ENCODE measurements at places on chromosomes 6 and 20.

DNA sequence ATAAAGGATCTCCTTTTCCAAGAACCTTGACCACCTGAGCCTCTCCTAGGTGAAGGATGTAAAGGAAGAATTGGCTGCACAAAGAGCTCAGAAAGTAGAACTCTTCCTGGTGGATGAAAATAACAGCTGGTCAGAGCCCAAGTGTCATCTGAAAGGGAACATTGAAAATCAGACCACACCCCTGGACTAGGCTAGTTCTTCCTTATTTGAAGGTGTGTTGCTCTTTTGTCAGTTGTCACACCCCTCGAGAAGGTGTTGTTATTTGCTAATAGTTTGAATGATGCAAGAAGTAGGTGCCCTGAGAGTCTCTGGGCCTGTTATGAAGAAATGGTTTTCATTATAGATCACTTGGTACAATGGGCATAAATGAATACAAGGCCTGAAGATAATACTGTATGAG is 31.1 kb downstream of the NHLRC1 start:
- DNase-seq, result no peak

DNA sequence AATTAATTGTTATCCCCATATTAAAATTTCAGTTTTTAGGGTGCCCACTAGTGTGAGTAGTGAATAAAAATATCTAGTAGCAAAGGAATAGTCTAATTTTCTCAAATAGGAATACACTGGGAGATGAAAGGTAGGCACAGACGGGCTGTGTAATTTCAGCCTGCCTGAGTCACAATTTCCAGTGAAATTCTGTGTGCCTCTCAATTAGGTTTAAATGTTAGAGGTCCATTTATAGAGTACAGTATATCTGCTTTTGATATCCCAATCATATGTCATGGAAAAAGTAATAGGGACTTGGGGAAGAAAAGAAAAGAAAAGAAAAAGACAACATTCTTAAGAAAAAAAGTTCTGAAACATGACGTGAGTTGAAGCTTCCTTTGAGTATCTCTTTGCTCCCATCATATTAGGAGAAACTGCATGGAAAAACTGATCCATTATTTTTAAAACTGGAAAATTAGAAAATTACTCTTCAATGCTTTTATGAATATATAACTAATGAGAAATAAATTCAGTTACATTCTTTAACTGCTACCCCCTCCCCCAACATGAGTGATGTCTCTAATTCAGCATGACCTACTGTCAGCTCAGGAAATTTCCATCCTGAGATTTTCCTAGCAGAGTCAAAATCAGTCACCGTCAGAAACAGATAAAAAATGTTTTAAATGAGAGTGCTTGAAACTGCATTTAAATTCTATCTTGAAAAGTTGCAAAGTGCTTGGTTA is 473.8 kb upstream of the HSF2 start:
- DNase-seq, result no peak

GRCh38 chr6:33273924-33274902 is 2.3 kb downstream of the RPS18 start:
- no peak for DNase-seq

DNA sequence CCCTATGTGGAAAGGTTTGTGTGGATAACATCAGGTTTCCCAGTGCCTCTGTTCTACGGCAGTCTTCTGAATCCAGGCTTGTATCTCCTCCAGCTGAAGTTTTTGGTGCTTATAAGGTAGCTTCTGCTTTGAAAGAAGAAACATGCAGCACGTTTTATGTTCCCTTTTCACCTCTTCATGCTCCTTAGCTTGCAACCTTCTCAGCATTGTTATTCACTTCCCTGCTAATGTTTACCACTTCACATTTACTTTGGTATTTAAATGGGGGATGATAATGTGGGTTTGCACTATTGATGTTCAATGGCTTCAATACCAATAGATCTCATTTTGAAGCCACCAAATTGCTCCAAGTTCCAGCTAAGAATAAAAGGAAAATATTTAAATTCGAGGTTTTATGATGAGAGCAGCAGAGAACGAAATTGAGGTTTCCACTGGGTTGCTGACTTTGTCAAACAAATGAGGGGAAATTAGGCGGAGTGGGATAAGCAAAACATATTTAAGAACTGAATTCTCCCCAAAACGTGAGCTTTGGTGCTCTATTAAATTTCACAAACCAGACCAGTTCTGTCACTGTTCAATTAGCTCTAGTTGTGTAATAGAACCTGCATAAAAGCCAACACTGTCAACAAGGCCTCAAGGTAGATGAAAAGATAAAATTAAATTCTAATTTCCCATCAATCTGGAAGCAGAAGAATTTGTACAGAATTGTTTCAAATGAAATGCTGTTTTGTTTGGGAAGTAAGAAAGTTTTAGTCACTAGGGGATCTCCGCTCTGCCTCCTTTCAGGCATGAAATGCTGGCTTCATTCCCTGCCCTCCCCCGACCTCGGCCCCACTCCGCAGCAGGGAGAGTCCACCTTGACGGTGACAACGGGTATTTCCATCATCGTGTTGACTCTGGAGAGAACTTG is 1.4 kb downstream of the IL22RA2 start:
- DNase-seq, result no peak

DNA sequence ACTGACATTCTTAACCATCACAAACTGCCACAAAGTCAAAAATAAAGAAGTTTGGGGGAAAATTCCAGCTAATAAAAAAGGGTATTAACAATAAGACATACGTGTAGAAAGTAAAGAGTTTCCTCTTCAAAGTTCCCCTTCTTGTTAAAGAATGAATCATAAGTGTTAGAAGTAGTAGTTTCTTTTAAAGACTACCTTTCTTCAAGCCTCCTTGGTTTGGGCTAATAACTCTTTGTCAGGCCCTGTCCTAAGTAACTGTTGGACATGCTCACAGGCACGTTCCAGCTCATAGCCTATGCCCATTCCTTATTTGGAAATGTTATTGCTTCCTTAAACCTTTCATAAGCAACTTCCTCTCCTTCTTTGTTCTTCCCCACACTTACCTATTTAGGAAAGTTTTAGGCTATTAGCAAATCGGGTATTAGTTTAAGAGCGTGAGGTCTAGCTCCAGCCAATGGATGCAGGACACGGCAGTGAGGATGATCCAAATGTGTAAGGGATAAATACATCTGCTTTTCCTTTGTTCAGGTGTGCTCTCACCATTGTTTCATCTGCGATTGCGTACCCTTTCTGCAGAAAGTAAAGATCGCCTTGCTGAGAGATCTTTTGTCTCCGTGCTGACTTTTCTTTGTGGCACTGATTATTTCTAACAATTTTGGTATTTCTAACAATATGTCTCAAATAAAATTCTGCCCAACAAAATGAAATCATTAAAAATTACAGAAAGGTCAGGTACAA is 64.9 kb downstream of the CHD6 start:
- DNase-seq, result no peak

- no peak for DNase-seq
Measured at GRCh38 chr6:64280569-64280968, 645.0 kb downstream of the PHF3 start.

DNA sequence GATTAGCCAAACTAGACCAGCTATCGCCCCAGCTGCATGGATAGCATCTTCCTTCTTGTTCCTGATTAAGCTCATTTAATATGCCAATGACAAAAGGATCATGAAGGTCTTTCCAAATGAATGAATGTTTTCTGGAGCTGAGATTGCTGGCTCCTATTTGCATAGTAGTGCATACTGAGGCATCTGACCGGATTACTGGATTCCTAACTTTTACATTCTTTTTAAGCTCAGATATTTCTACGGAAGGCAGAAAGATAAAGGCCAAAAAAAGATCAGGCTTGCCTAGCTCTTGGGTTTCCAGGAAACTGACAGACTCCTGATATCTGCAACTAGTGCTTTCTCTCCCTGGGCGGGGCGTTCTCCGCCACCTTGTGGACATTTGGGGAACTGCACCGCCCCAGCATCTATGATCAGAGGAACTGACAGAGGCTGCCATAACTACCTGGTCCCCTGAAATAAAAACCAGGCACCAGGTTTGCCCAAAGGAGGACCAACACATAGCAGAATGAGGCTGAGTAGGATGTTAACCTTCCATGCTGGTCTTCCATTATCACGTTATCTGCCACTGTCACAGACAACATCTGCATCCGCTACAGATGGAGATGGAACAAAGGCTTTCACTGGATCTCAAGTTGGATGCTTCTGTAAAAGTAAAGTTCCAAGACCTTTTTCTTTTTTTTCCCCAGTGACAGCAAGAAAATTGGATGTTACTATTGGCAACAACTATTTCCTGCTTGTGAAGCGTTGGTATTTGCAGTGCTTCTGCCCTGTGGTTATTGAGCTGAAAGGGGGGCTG is 33.2 kb downstream of the NT5E start:
- DNase-seq, result peak; percentile 75

- DNase-seq, result no peak
Measured at GRCh38 chr6:70277470-70277869, 25.4 kb downstream of the COL9A1 start.

DNA sequence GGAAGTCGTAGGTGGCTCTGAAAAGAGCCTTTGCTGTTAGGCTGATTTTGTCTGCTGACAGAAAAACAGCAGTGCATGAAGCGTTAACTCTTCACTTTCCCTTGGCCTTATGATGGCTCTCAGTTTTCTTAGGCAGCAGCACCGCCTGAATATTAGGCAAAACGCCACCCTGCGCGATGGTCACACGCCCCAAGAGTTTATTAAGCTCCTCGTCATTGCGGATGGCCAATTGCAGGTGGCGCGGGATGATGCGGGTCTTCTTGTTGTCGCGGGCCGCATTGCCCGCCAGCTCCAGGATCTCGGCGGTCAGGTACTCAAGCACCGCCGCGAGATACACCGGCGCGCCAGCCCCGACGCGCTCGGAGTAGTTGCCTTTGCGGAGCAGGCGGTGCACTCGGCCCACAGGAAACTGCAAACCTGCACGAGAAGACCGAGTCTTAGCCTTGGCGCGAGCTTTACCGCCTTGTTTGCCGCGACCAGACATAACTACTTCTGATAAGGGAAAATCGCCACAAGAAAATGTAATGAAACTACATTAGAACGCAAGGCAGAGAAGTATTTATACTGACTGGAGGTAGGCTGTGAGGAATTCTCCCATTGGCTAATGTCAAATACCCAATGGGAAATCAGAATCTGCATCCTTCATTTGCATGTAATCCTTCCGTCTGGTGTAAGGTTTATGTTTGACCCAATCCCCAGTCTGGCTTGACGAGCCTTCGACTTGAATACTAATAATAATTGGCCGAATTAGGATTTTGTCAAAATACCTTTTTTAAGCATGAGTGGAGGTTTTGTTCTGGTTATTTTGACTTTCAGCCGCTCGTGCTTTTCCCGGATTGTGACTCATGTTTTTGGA is 53.9 kb upstream of the HFE start:
- peak; percentile 99 for DNase-seq

- no peak for DNase-seq
Measured at GRCh38 chr6:78076371-78076770, 423.5 kb downstream of the MEI4 start.

DNA sequence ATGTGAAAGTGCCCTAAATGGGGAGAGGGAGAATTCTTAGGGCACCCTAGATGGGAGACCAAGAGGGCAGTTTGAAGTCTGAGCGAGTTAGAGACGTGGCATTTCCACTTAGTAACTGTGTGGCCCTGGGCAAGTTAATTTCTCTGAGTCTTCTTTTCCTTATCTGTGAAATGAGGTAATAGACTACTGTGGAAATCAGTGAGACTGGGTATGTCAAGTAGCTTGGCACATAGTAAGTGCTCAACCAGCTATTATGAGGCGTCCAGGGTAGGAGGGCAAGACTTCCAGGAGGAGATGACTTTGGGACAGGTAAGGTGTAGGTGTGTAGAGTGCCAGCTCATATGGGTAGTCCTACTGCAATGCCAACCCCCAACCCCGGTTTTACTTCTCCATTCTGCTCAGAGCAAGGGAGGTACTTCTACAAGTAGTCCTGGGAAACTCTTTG is 770 bp downstream of the KIF3B start:
- DNase-seq, result no peak

DNA sequence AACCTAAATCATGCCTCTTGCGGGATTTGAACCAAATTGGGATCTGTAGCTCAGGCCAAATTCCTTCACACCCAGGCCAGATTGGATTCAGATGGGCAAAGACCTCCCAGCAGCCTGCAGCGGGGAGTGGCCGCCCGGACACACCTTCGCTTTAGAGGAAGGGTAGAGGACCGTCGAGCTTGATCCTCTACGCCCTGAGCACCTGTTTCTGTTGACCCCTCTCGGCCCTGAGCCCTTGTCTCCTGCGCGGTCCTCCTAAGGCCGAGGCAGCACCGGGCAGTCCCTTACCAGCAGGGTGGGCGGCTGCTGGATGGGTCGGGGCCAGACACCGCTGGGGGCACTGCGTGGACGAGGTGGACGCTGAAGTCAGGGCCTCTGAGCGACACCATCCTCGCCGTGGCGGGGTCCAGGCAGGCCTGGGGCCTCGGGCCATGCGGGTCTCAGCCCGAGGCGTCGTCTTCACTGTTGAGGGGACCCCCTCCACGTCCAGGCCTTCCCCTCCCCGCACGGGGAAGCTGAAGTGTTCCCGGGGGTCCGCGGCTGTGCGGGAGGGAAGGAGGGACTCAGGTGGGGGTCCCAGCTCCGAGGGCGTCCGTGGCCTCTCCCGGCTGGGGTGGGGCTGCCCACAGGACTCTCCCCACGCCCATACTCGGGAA is 114.8 kb downstream of the SMOC2 start:
- DNase-seq, result no peak
